ENCODE measurements at places on chromosomes 12 and 14.

GRCh38 chr12:55929306-55929791 lies 1.6 kb upstream of the DGKA start:
- DNase-seq, result no peak

DNA sequence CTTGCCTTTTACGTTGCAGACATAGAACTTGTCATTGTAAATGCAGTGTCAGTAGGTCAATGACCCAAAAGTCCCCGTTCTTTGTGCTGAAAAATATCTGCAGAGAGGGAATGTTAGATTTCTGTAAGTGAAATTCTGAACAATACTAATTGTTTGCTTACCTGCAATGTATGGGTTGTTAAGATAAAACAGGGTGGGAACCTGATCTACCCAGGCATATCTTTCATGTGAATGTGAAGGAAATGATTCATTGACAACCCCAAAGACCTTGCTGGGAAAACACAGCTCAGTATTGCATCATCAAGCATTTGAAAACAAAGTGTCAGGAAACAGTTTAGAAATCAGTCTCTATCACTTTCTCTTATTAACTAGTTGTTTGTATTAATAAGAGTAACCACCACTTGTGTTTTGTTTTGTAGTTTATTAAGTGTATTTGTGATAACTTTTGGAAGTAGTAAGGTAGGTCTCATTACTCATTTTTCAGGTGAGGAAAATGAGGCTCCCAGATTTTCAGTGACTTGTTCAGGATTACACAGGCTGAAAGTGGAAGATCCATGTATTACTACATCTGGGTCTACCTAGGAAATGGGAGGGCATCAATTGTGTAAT lies 57.9 kb upstream of the SLC38A2 start:
- DNase-seq, result peak; percentile 59

GRCh38 chr12:3165078-3165980 lies 88.2 kb downstream of the TSPAN9 start:
- no peak for DNase-seq

GRCh38 chr14:22547313-22547947 lies 41.6 kb downstream of the DAD1 start:
- DNase-seq, result no peak

DNA sequence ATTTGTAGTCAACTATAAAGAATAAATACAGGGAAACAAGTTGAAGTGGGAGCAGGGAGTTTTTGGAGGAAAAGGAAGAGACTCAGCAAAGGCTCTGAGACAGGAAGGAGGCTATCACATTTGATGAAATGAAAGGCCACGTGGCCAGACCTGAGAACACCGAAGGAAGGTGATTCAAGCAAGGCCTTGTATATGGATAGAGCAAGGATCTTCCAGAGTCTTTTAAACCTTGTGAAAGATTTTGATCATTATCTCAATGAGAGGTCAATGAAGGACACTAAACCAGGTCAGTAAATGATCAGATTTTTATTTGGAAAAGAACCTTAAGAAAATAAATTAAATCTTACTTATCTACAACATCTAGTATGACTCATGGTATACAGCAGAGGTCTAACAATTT lies 523.5 kb downstream of the SLC16A7 start:
- DNase-seq, result no peak
